Stimulated activated CD8-positive, alpha-beta memory T cell treated with anti-CD3 and anti-CD28 coated beads, Interleukin-4, amount 100 ng/mL, for 1 hour (primary cell): ENCODE measurements at places on chromosomes 2 and 18.

GRCh38 chr18:55849391-55849790 is 261.4 kb upstream of the TCF4 start:
- DNase-seq: no peak

GRCh38 chr2:60555066-60555782 is 1.8 kb upstream of the BCL11A start:
- no peak for DNase-seq

DNA sequence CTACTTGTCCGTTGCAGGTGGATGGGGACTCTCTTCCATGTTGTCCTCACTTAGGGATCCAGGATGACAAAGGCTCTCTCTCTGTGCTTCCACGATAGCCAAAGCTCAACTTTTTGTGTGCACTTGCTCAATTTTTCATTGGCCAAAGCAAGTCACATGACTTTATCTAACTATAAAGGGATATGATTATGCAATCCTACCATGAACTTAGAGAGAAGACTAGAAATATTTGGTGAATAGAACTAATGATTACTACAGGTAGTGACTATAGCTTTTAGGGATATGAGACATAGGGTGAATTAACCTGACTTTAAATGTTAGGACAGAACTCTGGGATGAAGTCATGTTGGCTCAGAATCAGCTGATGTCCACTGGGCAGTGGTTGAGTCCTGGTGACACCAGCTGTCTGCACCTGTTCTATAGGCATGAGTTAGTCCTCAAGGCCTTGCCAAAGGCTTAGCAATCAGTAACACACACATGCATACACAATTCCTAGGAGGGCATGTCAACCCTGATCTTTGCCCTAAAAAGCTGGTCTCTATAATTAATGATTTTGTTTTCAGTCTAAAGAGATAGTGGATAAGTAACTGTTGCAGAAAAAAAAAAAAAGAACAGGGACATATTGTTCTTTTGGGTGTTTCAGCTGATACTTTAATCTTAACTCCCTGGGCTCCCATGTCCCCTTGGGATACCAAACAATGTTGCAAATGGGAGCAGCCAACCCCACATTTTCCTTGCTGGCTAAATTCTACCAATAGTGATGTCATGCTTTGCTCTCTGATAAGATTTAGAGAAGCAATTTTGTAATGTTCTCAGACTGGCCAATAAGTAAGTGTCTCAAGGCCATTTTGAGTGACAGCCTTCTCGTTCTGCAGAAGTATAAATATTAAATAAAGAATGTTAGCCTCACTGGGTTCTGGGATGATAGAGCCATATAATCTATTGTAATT is 12.5 kb upstream of the HK2 start:
- no peak for DNase-seq

DNA sequence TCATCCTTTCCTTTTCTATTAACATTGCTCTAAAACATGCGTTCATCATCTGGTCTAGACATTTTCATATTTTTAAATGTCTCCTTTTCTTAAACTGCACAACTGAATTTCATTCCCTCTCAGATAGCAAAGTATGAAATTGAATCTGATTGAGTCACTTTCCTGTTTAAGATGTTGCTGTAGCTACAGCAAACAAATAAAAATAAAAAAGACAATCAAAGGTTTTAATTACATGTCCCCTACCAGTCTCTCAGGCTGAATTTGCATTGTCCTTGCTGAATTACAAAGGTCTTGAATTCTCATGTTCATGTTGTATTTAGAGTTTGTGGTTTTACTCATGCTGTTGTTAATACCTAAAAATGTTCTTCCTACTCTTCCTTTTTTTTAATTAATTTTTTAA is 537.9 kb upstream of the LRATD1 start:
- no peak for DNase-seq

GRCh38 chr2:209619782-209620181 is 151.8 kb upstream of the UNC80 start:
- no peak for DNase-seq

GRCh38 chr2:172856606-172857005 is 121.0 kb downstream of the RAPGEF4 start:
- DNase-seq: no peak

- DNase-seq: no peak
Measured at GRCh38 chr2:181008407-181008806, 28.0 kb downstream of the UBE2E3 start.

DNA sequence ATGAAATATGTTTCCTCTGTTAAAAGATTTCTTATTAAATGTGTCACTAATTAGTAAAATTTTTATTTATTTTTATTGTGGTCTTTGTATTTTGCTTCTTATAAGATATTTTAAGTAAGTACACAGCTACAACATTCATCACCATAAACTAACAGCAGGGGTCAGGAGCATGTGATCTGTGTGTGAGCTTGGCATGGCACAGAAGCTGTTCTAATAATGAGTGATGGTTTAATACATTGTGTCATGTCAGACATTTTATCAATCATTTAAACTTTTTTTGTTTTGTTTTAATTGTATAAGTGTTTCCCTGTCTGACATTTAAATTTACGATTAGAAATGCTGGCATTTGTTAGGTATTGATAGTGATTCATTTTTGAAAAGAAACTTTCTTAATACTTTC is 585.4 kb downstream of the DSC3 start:
- no peak for DNase-seq

- no peak for DNase-seq
Measured at GRCh38 chr2:42830922-42831574, 38.7 kb upstream of the HAAO start.

DNA sequence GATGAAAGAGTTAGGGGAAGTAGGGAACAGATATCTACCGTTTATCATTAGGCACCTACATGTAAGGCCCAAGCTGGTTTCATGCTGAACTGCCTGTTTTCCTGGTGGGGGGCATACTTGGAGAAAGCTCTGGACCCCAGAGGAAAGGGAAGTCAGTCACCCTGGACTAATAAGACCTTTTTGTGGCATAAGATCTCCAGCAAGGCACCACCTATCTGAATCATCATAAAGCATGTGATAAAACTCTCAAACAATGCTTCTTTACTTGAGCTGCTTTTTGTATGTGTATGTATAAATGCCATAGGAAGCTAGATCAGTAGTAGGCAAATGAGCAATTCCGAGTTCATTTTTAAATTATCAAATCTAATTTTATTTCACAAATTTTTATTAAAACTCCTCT is 104.8 kb downstream of the TANC1 start:
- no peak for DNase-seq

GRCh38 chr2:38533757-38534545 is 68.8 kb downstream of the HNRNPLL start:
- DNase-seq: no peak

- DNase-seq: no peak
Measured at GRCh38 chr2:233764264-233764663, 4.2 kb downstream of the UGT1A1 start.

GRCh38 chr2:146240391-146240790 is 1604.4 kb upstream of the ACVR2A start:
- no peak for DNase-seq

DNA sequence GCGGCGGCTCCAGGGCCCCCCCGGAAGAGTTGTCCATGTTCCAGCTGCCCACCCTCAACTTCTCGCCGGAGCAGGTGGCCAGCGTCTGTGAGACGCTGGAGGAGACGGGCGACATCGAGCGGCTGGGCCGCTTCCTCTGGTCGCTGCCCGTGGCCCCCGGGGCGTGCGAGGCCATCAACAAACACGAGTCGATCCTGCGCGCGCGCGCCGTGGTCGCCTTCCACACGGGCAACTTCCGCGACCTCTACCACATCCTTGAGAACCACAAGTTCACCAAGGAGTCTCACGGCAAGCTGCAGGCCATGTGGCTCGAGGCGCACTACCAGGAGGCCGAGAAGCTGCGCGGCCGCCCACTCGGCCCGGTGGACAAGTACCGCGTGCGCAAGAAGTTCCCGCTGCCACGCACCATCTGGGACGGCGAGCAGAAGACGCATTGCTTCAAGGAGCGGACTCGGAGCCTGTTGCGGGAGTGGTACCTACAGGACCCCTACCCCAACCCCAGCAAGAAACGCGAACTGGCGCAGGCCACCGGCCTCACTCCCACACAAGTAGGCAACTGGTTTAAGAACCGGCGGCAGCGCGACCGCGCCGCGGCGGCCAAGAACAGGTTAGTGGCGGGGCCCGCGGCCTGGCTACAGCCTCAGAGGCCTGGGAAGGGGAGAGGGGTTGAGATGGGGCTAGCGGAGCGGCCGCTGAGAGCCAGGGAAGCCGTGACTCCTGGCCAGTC is 965 bp downstream of the SIX3 start:
- no peak for DNase-seq

- no peak for DNase-seq
Measured at GRCh38 chr18:2400701-2401196, 170.6 kb downstream of the METTL4 start.

GRCh38 chr2:207283356-207283755 is 117.6 kb upstream of the KLF7 start:
- DNase-seq: no peak

DNA sequence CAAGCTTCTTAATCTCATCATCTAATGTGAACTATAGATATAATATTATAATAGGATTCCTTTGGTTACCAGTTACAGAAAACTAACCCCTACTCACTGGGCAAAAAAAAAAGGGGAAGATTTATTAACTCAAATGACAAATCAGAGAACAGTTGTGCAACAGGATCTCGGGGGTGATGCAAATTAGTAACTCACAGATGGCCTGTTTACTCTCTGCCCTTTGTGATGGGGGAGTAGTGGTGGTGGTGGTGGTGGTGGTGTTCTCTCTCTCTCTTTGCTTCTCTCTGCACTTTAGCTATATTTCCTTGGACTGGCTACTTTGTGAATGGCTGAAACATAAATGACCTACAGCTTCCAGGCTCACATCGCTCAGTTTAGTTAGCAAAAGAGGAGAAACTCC is 59.0 kb downstream of the TMEM247 start:
- no peak for DNase-seq

DNA sequence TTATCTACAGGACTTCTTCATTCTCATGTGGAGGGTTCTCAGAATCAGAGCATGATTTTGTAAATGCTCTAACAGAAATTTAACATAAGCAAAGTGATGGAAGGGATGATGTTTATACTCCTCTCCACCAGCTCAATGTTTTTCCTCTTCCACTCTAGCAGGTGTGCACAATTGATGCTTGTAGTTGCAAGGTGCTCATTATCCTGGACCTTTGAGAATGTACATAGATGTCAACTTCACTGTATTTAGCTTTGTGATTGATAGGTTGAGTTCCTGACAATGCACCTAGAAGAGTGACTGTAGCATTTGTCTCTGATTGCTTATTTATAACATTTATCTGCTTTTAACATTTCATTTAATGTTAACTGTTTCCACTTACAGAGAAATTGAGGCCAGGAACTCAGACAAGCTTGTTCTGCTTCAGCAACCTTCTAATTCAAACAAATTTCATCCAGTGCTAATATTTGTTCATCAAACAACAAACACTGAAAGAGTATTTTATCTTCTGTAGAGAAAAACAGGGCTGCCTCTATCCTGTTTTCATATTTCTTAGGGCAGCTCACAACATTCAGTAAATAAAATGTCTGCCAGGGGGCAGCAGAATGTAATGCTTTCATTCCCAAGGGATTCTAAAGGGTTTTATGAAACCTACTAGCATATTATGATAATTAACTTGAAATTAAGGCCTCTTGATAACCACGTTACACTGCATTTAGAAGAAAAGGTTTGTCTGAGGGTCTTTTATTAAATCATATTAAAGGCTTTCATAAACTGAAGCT is 127.9 kb upstream of the NOL4 start:
- DNase-seq: no peak

- DNase-seq: no peak
Measured at GRCh38 chr2:201707142-201707541, 8.7 kb upstream of the MPP4 start.

- DNase-seq: no peak
Measured at GRCh38 chr2:196742685-196743084, 56.8 kb downstream of the GTF3C3 start.

DNA sequence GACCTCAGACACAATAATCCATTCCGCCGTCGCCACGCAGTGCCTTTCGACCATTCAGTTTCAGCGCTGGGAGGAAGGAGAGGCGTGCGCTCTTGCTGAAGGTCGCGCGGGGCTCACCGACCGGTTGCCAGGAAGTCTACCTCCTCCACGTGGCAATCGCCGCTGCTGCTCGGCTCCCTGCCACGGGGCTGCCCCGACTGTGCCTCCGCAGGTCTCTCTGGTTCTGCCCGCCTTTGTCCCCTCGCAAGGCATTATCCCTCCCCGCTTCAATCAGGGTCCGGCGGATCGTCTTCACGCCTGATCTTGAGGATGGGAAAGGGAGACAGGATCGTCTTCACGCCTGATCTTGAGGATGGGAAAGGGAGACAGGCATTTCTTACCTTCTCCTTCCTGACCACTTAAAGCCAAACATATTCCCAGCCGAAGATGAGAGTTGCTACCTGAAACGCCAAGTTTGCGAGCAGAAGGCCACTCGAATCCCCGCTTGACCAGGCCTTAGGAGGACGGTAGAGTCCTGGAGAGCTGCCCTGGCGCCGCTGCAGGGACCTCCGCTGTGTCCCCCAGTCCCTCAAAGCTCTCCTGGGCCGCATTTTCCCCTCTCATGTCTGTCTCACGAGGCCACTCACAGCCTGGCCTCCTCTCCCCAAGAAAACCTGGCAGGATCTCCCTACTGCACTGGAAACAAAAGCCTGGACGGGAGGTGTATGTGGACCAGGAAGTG is 4.3 kb upstream of the GPR45 start:
- no peak for DNase-seq

GRCh38 chr18:50748243-50749229 is 71.3 kb downstream of the MRO start:
- DNase-seq: no peak

DNA sequence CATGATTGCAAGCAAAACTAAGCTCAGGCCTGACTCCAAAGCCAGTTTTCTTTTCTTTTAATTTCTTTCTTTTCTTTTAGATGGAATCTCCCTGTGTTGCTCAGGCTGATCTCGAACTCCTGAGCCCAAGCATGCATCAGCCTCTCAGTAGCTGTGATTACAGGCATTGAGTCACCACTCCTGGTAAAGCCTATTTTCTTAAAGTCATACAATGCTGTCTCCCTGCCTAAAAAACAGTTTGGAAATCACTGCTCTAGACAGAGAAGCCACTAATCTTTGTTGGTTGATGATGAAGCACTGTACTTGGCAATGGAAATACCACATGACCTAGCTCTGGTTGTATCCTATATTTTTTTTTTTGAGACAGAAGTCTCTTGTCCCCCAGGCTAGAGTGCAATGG is 33.1 kb upstream of the ZNF532 start:
- DNase-seq: no peak

GRCh38 chr2:157971702-157972101 is 95.6 kb upstream of the ACVR1 start:
- no peak for DNase-seq

DNA sequence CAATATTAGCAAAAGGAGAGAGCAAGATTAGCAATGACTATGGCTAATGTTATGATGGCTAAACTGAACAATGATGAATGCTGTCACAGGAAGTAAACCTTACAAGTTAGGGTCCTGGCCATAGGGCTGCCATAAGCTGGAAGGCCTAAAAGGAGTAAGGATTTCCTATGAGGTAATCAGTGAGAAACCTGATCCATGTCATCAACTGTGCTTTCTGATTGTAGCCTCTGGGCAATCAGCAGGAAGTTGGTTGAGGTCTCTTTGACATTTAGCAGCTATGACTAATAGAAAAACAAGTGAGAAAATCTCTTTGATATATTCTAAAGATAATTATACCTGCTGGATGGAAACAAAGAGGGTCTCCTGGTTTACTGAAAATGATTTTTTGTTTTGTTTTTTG is 193.0 kb downstream of the RAB3GAP1 start:
- DNase-seq: no peak
